IMR-90 (cell line): ENCODE measurements at places on chromosomes 5 and 9. TPM values are rescaled to one million over a fixed set of nuclear protein-coding genes. Genes with fewer than 3 reads are reported as not detected.

ANKRD33B gene
- 2.5 and 2.8 TPM in 2 replicates for total RNA-seq

GRCh38 chr5:35129276-35129675 lies 81.5 kb upstream of the AGXT2 start:
- H3K27ac ChIP-seq = no peak overlapping the region
- peak; percentile 96 for DNase-seq
- no peaks in the 10 kb centered on the region for H3K27me3 ChIP-seq
- H3K36me3 ChIP-seq = no peaks in the 10 kb centered on the region

- no peak for DNase-seq
- no peaks in the 10 kb centered on the region for H3K4me1 ChIP-seq
- H3K36me3 ChIP-seq = no peaks in the 10 kb centered on the region
- no peaks in the 10 kb centered on the region for H3K27me3 ChIP-seq
- H3K4me3 ChIP-seq = no peak overlapping the region
Observed at GRCh38 chr5:105803431-105803830, 1867.3 kb downstream of the EFNA5 start.

CCDC180 gene
- total RNA-seq = 0.56 and 0.90 TPM in 2 replicates

SLC6A18 gene
- not detected in 2 replicates for total RNA-seq

- H3K36me3 ChIP-seq = no peaks in the 10 kb centered on the region
- H3K4me1 ChIP-seq = no peaks in the 10 kb centered on the region; the same call in 1 of the 2 replicates
- no peak overlapping the region for H3K27ac ChIP-seq
- peak; percentile 42 for DNase-seq
- no peaks in the 10 kb centered on the region for H3K27me3 ChIP-seq
- no peak overlapping the region for H3K4me3 ChIP-seq
Observed at GRCh38 chr5:155087036-155087435, 73.5 kb downstream of the KIF4B start.

DNA sequence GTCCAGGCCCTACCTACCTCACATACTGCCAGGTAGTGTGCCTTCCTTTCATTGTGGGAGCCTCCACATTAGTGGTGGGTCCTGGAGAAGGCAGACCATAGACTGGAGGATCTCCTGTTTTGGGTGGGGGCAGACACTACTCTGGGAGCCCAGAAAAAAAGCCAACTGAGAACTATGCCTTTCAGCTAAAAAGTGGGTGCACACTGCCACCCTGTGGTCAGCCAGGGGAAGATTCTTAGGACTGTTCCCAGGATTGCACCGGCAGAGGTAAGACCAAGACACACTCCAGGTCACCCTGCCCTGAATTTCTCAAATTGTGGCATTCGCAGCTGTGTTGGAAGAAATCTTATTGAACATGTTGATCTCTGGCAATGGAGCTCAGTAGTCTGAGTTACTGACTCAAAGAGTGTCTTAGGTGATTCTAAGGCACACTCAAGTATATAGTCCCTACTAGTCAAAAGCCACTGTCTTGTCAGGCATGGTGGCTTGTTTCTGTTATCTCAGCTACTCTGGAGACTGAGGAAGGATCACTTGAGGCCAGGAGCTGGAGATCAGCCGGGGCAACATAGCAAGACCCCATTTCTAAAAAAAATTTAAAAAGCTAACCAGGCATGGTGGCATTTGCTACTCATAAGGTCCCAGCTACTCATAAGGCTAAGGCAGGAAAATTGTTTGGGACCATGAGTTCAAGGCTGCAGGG lies 3.6 kb downstream of the SIGMAR1 start:
- H3K36me3 ChIP-seq = peaks cover 6% of the 10 kb centered on the region
- peak; percentile 64 for DNase-seq
- H3K27ac ChIP-seq = no peak overlapping the region
- H3K27me3 ChIP-seq = peaks cover 23% of the 10 kb centered on the region
- H3K4me3 ChIP-seq = no peak overlapping the region
- peaks cover 6% of the 10 kb centered on the region for H3K4me1 ChIP-seq

DNA sequence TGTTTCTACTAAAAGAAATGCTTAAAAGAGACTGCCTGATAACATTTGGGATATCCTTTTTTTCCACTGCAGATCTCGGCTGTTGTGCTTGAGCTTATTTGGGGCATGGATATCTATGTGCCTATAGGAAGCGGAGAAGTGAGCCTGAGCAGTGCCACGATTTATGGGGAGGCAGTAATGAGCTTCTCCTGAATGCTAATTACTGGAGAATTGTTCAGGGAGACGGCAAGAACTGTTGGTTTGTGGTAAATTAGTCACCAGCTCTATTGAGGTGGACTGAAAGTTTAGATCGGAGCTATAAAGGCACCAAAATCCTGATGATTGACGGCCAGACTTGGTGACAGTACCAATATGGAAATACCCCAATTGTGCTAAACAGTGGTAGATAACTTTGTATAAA lies 186.5 kb downstream of the ARHGEF28 start:
- 0 out of 2 replicates have a peak, but pooled peaks cover 1% of the 10 kb centered on the region for H3K36me3 ChIP-seq
- no peaks in the 10 kb centered on the region for H3K27me3 ChIP-seq
- peaks cover 11% of the 10 kb centered on the region for H3K4me1 ChIP-seq
- no peak overlapping the region for H3K4me3 ChIP-seq
- no peak overlapping the region for H3K27ac ChIP-seq
- DNase-seq = no peak

DNA sequence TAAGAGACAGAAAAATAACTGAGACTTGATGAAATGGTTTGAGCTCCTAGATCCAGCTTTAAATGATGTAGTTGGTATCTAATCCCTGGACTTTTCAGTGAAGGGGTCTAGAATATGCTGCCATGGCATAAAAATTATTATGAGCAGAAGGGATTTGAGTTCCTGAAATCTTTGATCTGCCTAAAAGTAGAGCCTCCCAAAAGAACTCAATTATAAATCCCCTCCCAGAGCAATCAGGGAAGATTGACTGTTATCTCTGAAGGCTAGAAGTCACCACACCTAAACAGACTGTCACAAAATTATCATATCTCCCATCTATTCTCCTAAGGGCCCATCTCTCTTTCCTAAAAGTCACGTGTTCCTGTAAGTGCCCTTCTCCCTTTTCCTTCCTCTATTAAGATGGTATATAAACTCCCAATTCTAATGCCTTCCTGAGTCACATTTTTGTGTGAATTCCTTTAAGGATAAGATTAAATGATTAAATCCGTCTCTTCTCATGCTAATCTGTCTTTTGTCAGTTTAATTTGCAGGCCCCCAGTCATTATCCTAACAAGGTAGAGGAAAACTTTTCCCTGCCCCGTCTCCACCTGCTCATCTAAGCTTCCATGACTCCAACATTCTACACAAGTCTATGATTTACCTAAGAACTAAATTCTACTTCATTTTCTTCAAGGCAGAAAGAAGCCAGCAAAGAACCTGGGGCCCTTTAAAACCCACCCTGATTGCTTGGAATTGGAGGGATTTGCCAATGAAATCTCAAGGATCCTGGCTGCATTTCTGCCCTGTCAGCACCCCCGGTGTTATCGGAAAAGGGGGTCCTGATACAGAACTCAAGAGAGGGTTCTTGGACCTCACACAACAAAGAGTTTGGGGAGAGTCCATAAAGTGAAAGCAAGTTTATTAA lies 47.1 kb upstream of the PWWP2A start:
- H3K27ac ChIP-seq = peak overlapping the region; percentile 97
- no peaks in the 10 kb centered on the region for H3K27me3 ChIP-seq
- H3K36me3 ChIP-seq = no peaks in the 10 kb centered on the region
- no peak for DNase-seq
- peaks cover 18% of the 10 kb centered on the region for H3K4me1 ChIP-seq

DNA sequence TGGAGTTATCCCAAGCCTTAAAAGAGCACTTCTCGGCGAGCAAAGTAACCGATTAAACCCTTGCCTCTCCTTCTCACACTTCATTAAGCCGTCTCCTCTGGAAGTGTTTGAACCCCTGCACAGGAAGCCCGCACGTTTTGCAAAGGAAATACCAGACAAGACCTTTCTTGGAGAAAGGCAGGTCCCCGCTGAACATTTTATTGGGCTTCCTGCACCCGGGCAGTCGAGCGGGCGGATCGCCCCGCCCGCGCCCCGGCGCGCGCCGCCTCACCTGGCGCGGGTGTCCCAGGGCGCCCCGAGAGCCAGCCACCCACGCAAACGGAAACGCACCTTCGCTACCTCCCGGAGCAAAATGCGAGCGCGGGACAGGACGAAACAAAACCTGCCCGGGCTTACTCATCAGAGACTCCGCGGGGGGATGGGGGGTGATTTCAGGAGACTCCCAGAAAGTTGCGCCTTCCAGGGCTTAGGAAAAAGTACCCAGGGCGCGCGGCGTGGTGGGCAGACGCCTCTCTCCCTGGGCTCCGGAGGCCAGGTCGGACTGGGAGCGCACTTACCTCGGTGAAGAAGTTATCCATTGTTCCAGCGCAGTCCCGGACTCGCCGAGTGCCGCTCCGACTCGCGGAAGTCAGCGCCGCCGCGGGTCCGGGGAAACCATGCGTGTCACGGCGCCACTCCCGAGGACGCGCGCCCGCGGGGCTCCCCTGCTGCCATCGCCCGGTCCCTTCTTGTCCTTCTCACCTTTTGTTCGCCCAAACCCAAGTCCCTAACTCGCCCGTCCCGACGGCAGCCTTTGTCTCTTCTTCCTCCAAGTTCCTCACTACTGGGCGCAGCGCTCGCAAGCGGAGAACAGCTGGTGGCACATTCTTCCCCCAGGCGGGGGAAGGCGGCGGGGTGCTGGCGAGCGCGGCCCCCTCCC lies 598 bp downstream of the MYO10 start:
- DNase-seq = no peak
- peak overlapping the region; percentile 99 for H3K27ac ChIP-seq
- no peaks in the 10 kb centered on the region for H3K27me3 ChIP-seq

GRCh38 chr9:16348531-16348930 lies 521.9 kb downstream of the BNC2 start:
- no peak overlapping the region for H3K4me3 ChIP-seq
- H3K27ac ChIP-seq = no peak overlapping the region
- H3K4me1 ChIP-seq = peaks cover 15% of the 10 kb centered on the region
- H3K36me3 ChIP-seq = no peaks in the 10 kb centered on the region
- H3K27me3 ChIP-seq = no peaks in the 10 kb centered on the region
- DNase-seq = no peak

PRLR gene
- total RNA-seq = 0.54 and 0.56 TPM in 2 replicates

GRCh38 chr9:15299374-15299939 lies 7.6 kb downstream of the TTC39B start:
- peaks cover 14% of the 10 kb centered on the region for H3K4me1 ChIP-seq
- no peak overlapping the region for H3K27ac ChIP-seq
- H3K36me3 ChIP-seq = peaks cover 6% of the 10 kb centered on the region; the same call in 1 of the 2 replicates
- H3K27me3 ChIP-seq = no peaks in the 10 kb centered on the region

DNA sequence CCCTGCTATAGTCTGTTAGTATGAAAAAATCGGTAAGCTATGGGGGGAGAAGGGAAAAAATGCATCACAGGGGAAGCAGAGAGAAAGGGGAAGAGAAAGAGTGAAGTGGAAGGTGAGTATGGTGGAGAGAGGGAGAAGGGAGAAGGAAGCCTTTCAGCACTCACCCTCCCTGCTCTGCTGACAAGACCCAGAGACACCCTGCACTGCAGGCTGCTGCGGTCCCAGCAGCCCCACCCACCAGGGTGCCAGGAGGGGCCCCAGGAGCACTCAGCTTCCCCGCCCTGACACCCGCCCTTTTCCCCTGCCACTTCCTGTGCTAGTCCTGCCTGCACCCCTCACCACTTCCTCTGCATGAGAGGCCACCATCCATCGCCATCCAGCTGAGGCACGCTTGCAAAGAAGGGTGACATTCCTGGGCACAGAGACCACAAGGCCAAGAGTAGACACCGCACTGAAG lies 12.7 kb downstream of the STK10 start:
- peaks cover 5% of the 10 kb centered on the region; the same call in 1 of the 2 replicates for H3K4me1 ChIP-seq
- no peak for DNase-seq
- peaks cover 6% of the 10 kb centered on the region; the same call in 1 of the 2 replicates for H3K36me3 ChIP-seq
- no peak overlapping the region for H3K27ac ChIP-seq
- no peaks in the 10 kb centered on the region for H3K27me3 ChIP-seq
- no peak overlapping the region for H3K4me3 ChIP-seq

GRCh38 chr9:36492865-36493264 lies 79.8 kb upstream of the MELK start:
- H3K27me3 ChIP-seq = peaks cover 2% of the 10 kb centered on the region; the same call in 1 of the 2 replicates
- H3K4me1 ChIP-seq = peaks cover 2% of the 10 kb centered on the region
- no peak overlapping the region for H3K4me3 ChIP-seq
- H3K27ac ChIP-seq = no peak overlapping the region
- H3K36me3 ChIP-seq = no peaks in the 10 kb centered on the region
- DNase-seq = peak; percentile 12

- H3K4me1 ChIP-seq = no peaks in the 10 kb centered on the region
- no peak overlapping the region for H3K4me3 ChIP-seq
- H3K36me3 ChIP-seq = no peaks in the 10 kb centered on the region
Observed at GRCh38 chr9:14389146-14389545, 75.2 kb upstream of the NFIB start.

DNA sequence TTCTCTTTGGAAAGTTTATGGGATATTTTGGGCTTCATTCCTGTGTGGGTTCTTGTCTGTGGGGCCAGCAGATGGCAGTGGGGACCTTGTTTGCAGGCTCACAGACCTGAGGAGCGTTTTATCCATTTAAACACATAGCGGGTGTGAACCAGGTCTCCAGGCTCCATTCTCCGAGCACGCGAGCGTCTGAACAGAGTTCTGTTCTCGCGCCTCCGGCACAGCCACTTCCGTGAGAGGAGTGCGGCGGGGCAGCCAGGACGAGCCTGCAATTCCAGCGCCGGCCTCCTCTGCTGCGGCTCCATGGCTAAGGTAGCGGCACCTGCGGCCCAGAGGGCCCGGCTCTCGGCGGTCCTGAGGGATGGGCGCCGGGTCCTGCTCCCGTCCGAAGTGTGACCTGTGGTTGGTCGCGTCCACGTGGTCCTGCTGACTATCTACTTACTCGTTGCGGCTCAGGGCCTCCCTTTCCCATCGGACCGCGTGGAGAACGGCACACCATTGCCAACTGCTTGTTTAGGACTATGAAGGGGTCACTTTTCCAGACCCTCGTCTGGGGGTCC lies 7.3 kb downstream of the NRARP start:
- H3K4me3 ChIP-seq = no peak overlapping the region
- no peaks in the 10 kb centered on the region for H3K36me3 ChIP-seq
- DNase-seq = peak; percentile 27
- H3K27ac ChIP-seq = no peak overlapping the region

CCDC192 gene
- not detected in 2 replicates for total RNA-seq

GRCh38 chr5:94524841-94525697 lies 93.3 kb downstream of the KIAA0825 start:
- H3K27me3 ChIP-seq = no peaks in the 10 kb centered on the region
- no peak overlapping the region for H3K4me3 ChIP-seq
- DNase-seq = peak; percentile 30
- H3K27ac ChIP-seq = no peak overlapping the region
- H3K36me3 ChIP-seq = no peaks in the 10 kb centered on the region
- H3K4me1 ChIP-seq = no peaks in the 10 kb centered on the region; the same call in 1 of the 2 replicates

CFAP90 gene
- total RNA-seq = not detected in 2 replicates

DNA sequence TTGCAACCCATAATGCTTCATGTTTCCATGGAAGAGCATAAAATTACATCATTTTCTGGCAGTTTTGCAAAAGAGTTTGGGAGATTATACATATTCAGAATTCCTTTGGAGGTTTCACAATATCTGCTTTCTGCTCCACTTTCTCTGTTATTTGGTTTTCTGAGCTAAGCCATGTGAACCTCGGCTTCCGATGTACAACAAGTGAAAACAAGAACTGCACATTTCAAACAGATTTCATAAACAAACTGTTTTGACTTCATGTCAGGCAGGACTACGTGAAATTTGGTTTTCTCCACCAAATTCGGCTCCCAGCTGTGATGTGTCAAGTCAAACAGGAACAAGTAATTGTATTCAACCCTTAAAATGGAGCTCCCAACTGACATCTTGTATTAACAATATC lies 609.8 kb downstream of the IRX1 start:
- H3K36me3 ChIP-seq = no peaks in the 10 kb centered on the region
- no peak for DNase-seq
- no peaks in the 10 kb centered on the region for H3K27me3 ChIP-seq
- H3K27ac ChIP-seq = no peak overlapping the region
- H3K4me1 ChIP-seq = no peaks in the 10 kb centered on the region
